GM04504 (cell line): ENCODE measurements at places on chromosomes 2 and 18.

GRCh38 chr2:100321866-100322820 is at the start of gene LONRF2:
LONRF2 (minus strand) TSS chr2:100322501; CDS start chr2:100322093, 408 bp downstream.
- DNase-seq, result no peak

DNA sequence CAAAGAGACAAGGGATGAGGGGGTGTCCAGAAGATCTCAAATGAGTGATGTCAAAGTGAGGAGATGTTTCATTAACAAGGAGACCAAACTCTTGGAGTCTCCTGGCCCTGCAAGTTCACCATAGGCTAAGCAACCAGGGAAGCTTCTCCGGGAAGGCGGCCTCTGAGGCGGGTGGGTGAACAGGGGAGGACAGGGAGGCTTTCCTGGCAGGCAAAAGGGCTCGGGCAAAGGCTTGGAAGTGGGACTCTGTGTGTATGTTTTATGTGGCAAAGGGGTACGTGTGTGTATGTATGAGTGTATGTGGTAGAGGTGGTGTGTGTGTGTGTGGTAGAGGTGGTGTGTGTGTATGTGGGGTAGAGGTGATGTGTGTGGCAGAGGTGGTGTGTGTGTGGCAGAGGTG is 163.9 kb downstream of the DYSF start:
- DNase-seq, result no peak

GRCh38 chr2:205060269-205060668 is 515.0 kb downstream of the PARD3B start:
- DNase-seq, result peak; percentile 35

- DNase-seq, result no peak
Observed at GRCh38 chr18:10094154-10094553, 180.3 kb downstream of the VAPA start.

- no peak for DNase-seq
Observed at GRCh38 chr2:215417400-215417951, 18.4 kb downstream of the FN1 start.

- no peak for DNase-seq
Observed at GRCh38 chr18:28728891-28729290, 552.0 kb upstream of the CDH2 start.

DNA sequence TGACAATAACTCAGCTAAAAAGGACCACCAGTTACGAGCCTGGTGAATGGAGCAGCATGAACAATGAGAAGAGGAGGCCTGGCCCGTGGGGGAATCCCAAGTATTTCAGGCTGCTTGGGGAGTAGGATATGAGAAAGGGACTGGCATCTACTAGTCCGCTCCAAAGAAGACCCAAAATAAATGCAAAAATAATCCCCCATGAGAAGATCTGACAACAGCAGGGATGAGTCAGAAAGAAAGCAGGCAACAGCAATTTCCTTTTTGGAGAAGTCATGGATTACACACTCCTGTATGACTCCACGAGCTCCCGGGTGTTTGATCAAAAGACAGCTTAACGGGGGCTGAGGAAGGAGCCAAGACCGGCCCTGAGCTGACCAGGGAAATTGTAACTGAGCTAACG is 111.4 kb downstream of the SOX11 start:
- no peak for DNase-seq

GRCh38 chr2:26574066-26574899 is 66.9 kb downstream of the CIB4 start:
- DNase-seq, result no peak

- DNase-seq, result no peak
Observed at GRCh38 chr2:118044854-118045253, 31.0 kb upstream of the CCDC93 start.

DNA sequence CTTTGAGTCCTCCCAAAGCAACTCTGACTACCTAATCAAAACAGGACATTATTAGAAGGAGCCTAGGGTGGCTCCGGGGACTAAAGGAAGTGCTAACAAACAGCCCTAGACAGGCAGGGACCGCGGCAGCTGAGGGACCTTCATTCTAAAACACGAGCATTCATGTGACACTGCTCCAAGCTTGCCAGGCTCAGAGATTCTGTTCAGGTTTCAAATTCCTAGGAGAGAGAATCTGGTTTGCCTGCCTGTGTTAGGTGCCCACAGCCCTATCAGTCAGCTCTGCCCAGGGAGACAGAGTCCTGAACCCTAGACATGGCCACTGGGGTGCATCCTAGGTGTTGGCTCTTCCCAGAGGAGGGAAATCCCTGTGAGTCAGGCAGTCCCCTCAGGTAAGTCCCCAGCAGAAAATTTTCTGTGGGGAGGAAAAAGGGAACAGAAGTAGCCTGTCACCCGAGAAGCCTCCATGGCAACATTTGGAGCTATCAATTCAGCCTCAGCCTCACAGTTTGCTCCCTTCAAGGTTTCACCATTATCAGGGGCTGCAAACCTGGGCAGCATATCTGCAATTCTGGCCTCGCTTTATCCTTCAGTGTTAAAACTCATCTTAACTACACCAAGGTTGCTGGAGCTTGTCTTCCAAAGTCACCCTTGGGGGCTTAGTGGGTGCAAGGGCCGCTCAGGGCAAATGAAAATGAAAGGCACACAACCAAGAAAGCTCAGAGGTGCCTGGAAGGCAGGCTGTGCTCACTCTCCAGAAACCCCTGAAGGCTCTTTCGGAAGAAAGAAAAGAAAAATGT is 28.6 kb downstream of the PCBP1 start:
- DNase-seq, result no peak

GRCh38 chr2:150705357-150705756 is 217.9 kb upstream of the RND3 start:
- no peak for DNase-seq

GRCh38 chr18:23038712-23039111 is 96.6 kb upstream of the CABLES1 start:
- peak; percentile 60 for DNase-seq

DNA sequence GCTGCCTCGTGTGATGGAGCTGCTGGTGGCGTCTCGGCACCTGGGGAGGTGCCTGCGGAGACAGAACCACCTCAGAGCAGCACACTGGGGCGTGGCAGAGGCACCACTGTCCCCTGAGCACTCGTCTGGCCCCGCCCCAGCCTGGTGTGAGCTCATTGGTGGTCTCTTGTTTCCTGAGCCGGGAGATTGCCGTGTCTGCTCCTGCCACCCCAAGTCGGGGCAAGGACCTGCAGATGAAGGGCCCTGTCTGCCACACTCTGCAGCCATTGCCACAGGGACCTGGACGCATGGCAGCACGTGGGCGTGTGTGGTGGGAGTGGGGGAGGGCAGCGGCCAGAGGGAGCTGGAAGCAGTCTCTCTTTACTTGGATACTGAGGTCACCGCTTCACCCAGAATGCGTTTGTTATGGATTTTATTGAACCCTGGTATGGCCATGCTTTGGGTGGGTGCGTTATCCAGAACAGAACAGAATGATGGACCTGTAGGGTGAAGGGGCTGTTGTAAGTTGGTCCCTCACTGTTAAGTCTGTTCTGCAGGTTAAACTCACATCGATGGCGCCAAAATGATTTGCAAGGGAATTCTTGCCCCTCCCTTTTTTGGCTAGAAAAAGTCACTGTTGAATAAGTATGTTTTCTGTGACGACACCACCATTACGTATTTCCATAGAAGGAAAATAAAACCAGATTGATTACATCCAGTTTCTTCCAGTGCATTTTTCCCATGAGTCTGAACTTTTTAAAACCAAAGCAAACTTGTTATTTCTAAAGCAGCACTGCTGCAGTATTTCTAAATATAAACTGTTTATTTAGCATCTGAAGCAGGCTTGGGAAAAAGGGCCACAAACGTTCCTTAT is 92.0 kb downstream of the USP40 start:
- no peak for DNase-seq

GRCh38 chr2:233202531-233202944 is 48.9 kb upstream of the ATG16L1 start:
- no peak for DNase-seq

- no peak for DNase-seq
Observed at GRCh38 chr2:8158711-8159110, 523.1 kb upstream of the ID2 start.

- no peak for DNase-seq
Observed at GRCh38 chr2:105731511-105731910, 13.2 kb upstream of the NCK2 start.

- DNase-seq, result peak; percentile 79
Observed at GRCh38 chr18:68427951-68428401, 286.9 kb downstream of the TMX3 start.

- DNase-seq, result peak; percentile 89
Observed at GRCh38 chr2:113858764-113859163, 31.1 kb upstream of the ACTR3 start.

GRCh38 chr2:163467251-163467630 is 268.6 kb downstream of the FIGN start:
- DNase-seq, result no peak

DNA sequence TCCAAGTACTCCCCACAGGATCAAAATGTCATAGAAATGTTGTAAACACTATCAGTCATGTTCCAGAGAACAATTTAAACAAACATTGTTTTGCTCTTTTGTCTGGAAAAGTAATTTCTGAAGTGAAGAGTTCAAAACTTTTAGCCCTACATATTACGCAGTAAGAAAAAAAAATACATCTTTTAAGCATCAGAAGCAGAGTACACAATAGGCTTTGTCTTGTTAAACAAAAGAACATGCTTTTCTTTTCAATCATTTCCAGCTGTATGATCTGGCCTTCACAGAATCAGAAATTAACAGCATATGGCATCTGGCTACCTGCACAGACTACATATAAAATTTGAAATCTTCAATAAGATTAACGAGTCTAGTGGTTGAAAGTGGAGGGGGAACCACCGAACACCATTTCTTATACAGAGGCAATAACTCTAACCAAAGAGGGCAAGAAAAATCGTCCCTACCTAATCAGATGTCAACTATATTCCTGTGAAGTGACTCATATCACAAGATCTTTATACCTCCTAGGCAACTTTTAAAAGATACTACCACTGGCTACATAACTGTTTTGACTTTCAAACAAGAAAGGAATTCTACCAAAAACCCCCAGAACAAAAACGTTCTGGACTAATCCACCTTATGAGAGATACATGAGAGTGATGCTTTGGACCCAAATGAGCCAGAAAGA is 149.3 kb downstream of the EXOC6B start:
- no peak for DNase-seq

GRCh38 chr2:68172521-68172920 is 14.8 kb downstream of the PNO1 start:
- DNase-seq, result no peak

- no peak for DNase-seq
Observed at GRCh38 chr2:98446850-98447249, 2.2 kb downstream of the INPP4A start.

DNA sequence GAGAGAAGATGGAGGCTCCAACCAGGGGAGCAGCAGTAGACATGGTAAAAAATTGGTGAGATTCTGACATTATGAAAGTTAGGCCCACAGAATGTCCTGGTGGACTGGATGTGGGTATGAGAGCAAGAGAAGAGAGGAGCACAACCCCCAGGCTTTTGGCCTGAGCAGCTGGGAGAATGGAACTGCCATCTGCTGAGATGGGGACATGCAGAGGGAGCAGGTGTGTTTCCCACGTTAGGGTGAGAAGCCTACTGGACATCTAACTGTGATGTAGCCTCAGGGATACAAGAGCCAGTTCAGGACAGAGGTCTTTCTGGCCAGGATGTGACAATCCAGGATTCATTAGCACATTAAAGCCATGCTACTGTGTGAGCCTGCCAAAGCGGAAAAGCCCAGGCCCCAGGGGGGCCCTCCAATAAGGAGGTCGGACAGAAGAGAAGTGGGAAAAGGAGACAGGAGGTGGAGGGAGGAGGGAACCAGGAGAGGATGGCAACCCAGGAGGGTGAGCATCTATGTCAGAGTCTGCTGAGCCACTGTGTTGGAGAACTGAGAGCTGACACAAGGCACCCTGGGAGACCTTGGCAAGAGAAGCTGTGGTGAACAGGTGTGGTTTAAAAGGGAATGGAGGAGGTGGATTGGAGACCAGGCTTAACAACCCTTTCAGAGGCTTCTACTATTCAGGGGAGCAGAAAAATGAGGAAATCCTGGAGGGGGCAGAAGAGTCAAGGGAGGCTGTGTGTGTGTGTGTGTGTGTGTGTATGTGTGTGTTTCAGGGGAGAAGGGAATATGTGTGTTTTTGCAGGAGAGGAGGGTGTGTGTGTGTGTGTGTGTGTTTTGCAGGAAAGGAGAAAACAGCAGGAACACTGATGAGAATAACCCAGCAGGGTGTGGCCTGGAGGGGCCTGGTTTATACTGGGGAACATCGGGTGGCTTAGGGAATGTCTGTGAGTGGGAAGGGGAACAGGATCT is 10.5 kb downstream of the CYB5A start:
- DNase-seq, result no peak

DNA sequence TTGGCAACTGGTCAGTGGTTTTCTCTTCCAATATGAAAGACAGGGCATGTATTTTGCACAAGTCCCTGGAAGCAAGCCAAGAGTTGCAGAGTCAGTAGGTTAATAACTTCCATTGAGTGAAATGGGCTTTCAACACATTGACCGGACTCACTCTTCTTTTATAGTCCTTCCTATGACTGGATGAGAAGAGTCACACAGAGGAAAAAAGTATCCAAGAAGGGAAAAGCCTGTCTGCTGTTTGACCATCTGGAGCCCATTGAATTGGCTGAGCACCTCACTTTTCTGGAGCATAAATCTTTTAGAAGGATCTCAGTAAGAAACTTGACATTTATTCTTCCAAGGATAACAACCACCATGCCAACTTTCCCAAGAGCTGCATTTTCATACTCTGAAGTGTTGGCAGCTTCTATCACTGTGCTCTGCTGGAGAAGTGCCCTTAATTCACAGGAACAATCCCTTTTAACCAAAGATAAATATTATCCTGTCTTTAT is 45.4 kb downstream of the RASGRP3 start:
- DNase-seq, result peak; percentile 92

- no peak for DNase-seq
Observed at GRCh38 chr2:124683536-124684428, 658.7 kb downstream of the CNTNAP5 start.

DNA sequence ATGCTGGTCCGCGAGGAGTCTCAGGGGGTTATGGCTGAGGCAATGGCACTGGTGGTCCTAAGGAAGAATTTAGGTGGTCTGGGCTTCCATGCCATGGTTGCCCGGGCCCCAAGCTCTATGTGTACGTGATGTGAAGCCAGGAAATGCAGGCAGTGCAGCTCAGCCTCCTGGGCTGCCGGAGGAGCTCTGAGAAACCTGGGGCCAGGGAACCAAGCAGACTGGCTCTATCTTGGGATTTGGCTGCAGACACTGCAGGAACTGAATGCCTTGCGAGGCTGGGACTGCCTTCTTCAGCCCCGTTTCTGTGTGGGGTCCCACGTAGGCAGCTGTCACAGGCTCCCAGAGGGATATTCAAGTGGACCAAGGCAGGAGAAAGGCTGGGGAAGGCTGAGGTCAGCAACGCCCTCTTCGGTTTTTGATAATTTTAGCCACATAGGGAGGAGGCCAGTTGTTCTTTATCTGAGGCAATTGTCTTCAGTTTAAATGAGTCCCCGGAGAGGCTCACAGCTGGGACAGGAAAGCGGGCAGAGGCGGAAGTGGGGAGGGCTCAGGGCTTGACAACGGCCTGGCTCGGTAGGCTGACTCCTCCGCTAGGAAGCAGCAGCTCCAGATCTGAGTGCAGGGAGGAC is 77.7 kb downstream of the RHOB start:
- no peak for DNase-seq

- DNase-seq, result no peak
Observed at GRCh38 chr18:26655525-26656430, 107.4 kb upstream of the KCTD1 start.
